CD4-positive, CD25-positive, alpha-beta regulatory T cell (primary cell): ENCODE measurements at places on chromosomes 6 and 20.

- no peak for DNase-seq
Observed at GRCh38 chr20:61949714-61950640, 115.7 kb downstream of the TAF4 start.

DNA sequence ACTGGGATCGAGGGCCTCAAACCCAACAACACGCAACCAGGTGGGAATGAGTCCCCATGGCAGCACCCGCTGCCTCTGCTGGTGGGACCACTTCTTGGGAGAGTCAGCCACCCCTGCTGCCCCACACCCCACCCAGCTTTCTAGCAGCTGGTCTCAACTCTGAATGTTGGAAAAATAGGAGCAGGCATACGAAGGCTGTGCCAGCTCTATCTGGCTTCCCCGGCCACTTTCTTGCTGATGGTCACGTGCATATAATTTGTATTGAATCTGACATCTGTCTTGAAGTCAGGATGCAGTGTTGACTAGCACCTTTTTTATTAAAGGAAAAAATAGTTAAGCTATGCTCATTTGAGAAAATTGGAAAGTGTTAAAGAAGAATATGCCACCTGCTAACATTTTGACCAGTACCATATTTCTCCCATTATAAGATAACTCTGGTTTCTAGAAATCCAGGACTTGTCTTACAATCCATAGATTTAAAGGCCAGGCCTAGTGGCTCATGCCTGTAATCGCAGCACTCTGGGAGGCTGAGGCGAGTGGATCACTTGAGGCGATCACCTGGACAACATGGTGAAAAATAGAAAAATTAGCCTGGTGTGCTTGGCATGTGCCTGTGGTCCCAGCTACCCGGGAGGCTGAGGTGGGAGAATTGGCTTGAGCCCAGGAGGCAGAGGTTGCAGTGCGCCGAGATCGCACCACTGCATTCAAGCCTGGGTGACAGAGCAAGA, 26.9 kb upstream of the MAPRE1 start:
- DNase-seq, result no peak

- no peak for DNase-seq
Observed at GRCh38 chr20:40682104-40682981, 6.7 kb downstream of the MAFB start.

DNA sequence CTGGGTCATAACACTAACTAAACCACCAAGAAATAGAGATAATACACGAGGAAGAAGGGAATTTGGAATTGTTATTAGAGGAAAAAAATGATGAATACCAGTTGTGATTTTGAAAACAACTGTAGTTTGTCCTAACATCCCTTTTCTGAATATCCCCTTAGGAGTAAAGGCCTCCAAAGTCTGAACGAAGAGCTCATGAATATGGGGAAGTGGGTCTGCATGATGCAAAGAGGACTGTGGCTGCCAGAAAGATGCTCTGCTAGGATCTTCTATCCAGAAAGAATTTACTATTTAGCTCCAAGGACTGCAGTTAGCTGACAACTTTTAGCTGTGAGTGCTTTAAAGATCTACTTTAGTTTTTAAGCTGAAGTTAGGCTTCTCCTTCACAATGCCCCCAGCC, 308.8 kb upstream of the HS3ST5 start:
- no peak for DNase-seq

- DNase-seq, result no peak
Observed at GRCh38 chr6:53605543-53606235, 59.9 kb downstream of the KLHL31 start.

- DNase-seq, result no peak
Observed at GRCh38 chr20:61804752-61805295, 260.9 kb downstream of the TAF4 start.

GRCh38 chr6:13101409-13101808, 226.9 kb downstream of the TBC1D7 start:
- no peak for DNase-seq

GRCh38 chr20:39066471-39067242, 104.5 kb downstream of the DHX35 start:
- no peak for DNase-seq

- DNase-seq, result no peak
Observed at GRCh38 chr6:138538390-138539031, 39.2 kb upstream of the NHSL1 start.

DNA sequence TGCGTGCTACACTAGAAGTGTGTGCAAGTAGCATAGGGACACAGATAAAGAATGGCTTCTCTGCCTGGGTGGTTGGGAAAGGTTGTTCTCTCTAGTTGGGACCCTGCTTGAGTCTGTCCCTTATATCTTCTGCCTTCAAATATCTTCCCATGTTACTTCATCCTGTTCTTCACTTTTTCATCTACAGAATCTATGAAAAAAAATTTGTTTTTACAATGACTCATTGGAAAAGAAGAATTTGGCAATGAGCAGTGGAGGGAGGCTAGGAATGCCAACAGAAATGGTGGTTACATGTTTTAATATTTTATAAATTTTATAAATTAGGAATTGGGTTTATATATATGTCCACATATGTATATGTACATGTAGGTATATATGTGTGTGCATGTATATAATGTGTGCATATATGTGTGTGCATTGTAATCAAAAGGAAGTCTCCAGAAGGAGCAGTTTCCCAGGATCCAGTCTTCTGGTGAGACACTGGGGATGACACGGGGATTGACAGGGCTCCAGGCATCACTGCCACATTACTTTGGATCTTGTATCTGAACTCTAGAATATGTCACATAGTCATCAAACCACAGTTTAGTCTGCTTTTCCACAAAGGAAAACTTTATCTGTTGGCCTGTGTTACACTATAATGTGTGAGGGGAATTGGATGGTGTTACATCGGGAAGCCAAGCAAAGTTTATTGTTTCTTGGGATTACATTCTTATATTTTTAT, 75.3 kb upstream of the RIPOR2 start:
- DNase-seq, result no peak

GRCh38 chr6:168695701-168696100, 254.7 kb downstream of the SMOC2 start:
- no peak for DNase-seq

DNA sequence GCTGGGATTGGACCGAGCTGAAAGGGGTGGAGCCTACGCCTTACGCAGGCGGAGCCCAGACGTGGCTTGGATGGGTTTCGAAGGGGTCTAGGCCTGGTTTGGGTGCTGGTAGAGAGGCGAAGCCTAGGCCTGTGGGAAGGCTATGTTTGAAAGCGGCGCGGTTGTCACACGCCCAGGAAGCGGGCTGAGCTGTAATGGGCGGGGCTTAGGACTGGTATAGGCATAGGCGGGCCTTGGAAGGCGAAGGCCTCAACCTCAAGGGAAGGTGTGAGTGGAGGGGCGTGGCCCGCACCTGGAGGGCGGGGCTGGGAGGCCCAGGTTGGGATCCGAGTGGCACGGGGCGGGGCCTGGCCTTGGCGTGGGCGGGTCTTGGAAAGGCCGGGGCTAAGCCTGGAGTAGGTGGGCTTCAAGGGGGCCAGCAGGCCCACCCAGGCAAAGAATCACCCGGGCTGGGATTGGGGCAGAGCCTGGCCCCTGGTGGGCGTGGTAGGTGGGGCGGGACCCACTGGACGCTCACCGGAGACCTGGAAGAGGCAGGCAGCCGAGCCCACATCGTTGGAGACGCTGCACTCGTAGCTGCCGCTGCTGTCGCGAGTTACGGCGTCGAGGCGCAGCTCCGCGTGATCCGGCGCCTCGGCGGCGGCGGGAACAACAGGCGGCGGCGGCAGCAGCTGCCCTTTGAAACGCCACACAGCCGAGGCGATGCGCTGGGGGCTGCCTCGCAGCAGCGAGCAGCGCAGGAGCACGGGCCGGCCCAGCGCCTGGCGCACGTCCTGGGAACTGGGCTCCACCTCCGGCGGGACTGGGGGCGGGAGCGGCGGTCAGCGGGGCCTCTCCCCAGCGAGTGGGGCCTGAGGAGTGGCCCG, 49.0 kb downstream of the MDGA1 start:
- DNase-seq, result peak; percentile 31

DNA sequence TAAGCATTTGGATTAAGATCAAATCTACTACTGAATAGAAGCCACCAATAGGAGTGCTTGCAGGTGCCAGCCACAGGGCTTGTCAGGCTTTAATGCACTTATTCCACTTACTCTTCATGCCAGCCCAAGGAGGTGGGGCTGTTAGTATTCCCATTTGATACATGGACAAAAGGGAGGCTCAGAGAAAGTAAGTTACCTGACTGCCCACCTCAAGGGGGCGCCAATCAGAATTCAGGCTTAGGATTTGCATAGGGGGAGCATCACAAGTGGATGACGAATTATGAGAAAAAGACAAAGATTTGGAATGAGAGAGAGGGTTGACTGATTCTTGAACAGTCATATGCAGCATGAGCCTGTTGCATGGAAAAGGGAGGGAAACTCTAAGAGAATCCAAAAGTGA, 188.4 kb upstream of the TSHZ2 start:
- no peak for DNase-seq

DNA sequence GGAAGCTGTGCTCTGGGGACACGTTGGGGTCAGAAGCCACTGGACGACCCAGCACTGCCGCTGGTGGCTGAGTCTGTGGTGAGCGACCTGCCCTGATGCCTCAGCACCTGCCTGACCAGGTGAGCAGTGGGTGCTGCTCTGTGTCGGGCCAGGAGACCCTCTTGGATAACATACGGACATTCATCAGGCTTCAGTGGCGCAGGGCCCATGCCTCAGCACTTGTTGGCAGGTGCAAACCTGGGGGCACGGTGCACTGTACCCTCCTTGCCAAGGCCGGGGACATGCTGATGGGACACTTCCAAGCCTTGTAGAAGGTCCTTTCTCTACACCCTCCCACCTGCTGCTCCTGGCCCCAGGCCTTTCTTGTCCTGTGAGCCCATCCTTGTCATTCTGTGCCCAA, 34.1 kb downstream of the MYT1 start:
- DNase-seq, result no peak

GRCh38 chr20:50292591-50293283, 102.1 kb downstream of the CEBPB start:
- peak; percentile 89 for DNase-seq

DNA sequence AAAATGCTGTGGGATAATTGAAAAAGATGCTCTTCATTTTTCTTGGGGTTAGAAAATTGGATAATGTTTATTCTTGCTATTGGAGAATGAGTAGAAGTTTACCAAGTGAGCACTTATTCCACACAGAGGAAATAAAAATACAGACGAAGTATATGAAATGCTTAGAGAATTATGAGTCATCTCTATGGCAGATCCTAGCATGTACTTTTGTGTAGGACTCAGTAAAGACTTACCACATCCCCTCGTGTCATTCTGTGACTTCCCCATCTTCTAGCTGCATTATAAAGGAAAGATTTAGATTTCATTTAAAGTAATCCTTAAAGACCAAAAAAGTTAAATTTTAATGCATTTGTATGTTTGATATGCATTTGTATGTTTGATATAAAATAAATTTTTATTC, 685.6 kb downstream of the TBC1D32 start:
- DNase-seq, result no peak

DNA sequence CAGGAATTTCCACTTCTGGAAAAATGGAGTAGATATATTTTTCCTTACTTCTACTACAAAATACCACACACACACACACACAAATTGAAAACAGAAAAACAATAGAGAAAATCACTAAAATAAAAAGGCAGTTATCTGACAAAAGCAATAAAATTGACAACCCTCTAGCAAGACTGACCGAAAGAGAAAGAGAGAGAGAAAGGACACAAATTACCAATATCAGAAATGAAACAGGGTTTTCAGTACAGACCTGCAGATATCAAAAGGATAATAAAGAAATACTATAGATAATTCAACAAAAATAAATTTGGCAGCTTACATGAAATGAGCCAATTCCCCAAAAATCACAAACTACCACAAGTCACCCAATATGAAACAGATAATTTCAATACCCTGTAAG, 104.7 kb downstream of the OPRM1 start:
- no peak for DNase-seq

- peak; percentile 50 for DNase-seq
Observed at GRCh38 chr6:139028658-139029469, at the start of gene ABRACL. Gene ABRACL (plus strand): TSS chr6:139028745. CDS start chr6:139034161, 5,416 bp downstream.

DNA sequence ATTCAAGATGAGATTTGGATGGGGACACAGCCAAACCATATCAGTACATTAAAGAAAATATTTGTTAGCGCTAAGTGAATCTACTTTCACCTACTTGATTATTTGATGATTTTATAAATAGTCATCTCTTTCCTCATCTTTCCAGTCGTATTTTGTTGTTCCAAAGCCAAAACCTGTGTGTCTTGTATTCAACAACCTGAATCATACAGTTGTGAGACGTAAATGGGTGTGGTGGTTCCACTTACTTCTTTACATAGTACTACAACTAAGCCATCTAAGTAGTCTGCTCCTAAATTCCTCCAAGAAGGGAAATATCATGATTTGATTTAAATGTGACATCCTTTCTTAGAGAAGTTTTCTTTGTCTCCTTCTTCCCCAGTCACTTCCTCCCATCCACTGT, 132.8 kb downstream of the ESR1 start:
- DNase-seq, result no peak

DNA sequence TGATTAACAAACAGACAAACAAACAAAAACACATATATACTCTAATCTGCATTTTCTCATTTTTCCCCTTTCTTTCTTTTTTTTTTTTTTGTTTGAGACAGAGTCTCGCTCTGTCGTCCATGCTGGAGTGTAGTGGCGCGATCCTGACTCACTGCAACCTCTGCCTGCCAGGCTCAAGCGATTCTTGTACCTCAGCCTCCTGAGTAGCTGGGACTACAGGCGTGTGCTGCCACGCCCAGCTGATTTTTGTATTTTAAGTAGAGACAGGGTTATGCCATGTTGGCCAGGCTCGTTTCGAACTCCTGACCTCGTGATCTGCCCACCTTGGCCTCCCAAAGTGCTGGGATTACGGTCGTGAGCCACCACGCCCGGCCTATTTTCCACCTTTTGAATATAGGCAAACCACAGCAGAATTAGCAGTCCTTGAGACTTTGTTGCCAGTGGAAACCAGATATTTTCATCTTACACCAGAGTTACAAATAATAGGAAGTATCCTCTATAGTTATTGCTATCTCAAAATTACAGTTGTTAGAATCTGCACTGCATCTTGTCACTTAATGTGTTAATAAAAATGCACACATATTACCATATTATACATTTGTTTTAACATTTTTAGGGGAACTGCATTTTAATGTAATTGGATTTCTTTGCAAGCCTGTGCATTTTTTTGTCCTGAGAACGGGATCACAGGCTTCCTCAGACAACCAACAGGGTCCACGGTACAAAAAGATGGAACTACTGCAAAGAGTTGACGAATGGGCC, 208.2 kb upstream of the ZNF217 start:
- no peak for DNase-seq
